Mesenteric fat pad (tissue), 1 donor: ENCODE measurements at places on chromosomes 3 and 15. TPM values are rescaled to one million over a fixed set of nuclear protein-coding genes. Genes with fewer than 3 reads are reported as not detected.

CRYBG3 gene
- 39.4 TPM for total RNA-seq

CATSPER2 gene
- 5.2 TPM for total RNA-seq

SERINC4 gene
- 0.22 TPM for total RNA-seq

SH2D7 gene
- total RNA-seq, result not detected

LZTFL1 gene
- 10.2 TPM for total RNA-seq

MUC20 gene
- total RNA-seq, result 2.0 TPM

IQCF5 gene
- total RNA-seq, result not detected

DCBLD2 gene
- 28.4 TPM for total RNA-seq

DAZL gene
- not detected for total RNA-seq

SNX22 gene
- total RNA-seq, result 0.71 TPM

TM6SF1 gene
- total RNA-seq, result 12.4 TPM

PLS1 gene
- 1.2 TPM for total RNA-seq

DPPA2 gene
- total RNA-seq, result not detected

GDPGP1 gene
- total RNA-seq, result 8.1 TPM

SPINK8 gene
- not detected for total RNA-seq

NEK4 gene
- total RNA-seq, result 18.1 TPM

FOXB1 gene
- total RNA-seq, result not detected

EPHB3 gene
- total RNA-seq, result 1.6 TPM

BCHE gene
- total RNA-seq, result 4.1 TPM

PLA2G4B gene
- 4.3 TPM for total RNA-seq

HIGD2B gene
- total RNA-seq, result not detected

PIF1 gene
- 1.6 TPM for total RNA-seq

SLCO3A1 gene
- 25.9 TPM for total RNA-seq

SLC2A2 gene
- 0.26 TPM for total RNA-seq

ADGRG7 gene
- total RNA-seq, result not detected

MAPKBP1 gene
- total RNA-seq, result 21.2 TPM

ZDHHC23 gene
- 3.7 TPM for total RNA-seq

BDH1 gene
- 4.6 TPM for total RNA-seq

PIK3CA gene
- total RNA-seq, result 68.3 TPM

HCLS1 gene
- 82.1 TPM for total RNA-seq

FBLN2 gene
- 269 TPM for total RNA-seq

C3orf49 gene
- total RNA-seq, result not detected

SLC12A1 gene
- total RNA-seq, result not detected

B3GALNT1 gene
- 5.9 TPM for total RNA-seq

TF gene
- 9.4 TPM for total RNA-seq

GCSAM gene
- not detected for total RNA-seq

CHMP2B gene
- total RNA-seq, result 33.6 TPM

CAPN3 gene
- total RNA-seq, result 6.7 TPM

B3GNT5 gene
- 35.2 TPM for total RNA-seq

XYLB gene
- total RNA-seq, result 5.2 TPM

HRG gene
- not detected for total RNA-seq

SPATA12 gene
- total RNA-seq, result not detected

ENTPD3 gene
- total RNA-seq, result 1.1 TPM

DUOX1 gene
- total RNA-seq, result 2.5 TPM

C2CD4A gene
- total RNA-seq, result not detected

PLXNA1 gene
- total RNA-seq, result 26.3 TPM

CDCP1 gene
- 4.8 TPM for total RNA-seq

WDR72 gene
- total RNA-seq, result not detected

CISH gene
- 56.2 TPM for total RNA-seq

ABHD6 gene
- total RNA-seq, result 22.3 TPM

LAMB2 gene
- 310 TPM for total RNA-seq

SLC27A2 gene
- 1.7 TPM for total RNA-seq

SSUH2 gene
- 0.45 TPM for total RNA-seq

GABRA5 gene
- not detected for total RNA-seq

ARGFX gene
- total RNA-seq, result not detected

COL6A5 gene
- total RNA-seq, result not detected

DZIP1L gene
- total RNA-seq, result 13.7 TPM

AP3B2 gene
- total RNA-seq, result 0.84 TPM

ROBO1 gene
- 7.1 TPM for total RNA-seq

GP9 gene
- total RNA-seq, result not detected
